ENCODE measurements at places on chromosomes 16 and 17.

GRCh38 chr16:67718668-67719047, 458 bp downstream of the GFOD2 start:
- DNase-seq: no peak

DNA sequence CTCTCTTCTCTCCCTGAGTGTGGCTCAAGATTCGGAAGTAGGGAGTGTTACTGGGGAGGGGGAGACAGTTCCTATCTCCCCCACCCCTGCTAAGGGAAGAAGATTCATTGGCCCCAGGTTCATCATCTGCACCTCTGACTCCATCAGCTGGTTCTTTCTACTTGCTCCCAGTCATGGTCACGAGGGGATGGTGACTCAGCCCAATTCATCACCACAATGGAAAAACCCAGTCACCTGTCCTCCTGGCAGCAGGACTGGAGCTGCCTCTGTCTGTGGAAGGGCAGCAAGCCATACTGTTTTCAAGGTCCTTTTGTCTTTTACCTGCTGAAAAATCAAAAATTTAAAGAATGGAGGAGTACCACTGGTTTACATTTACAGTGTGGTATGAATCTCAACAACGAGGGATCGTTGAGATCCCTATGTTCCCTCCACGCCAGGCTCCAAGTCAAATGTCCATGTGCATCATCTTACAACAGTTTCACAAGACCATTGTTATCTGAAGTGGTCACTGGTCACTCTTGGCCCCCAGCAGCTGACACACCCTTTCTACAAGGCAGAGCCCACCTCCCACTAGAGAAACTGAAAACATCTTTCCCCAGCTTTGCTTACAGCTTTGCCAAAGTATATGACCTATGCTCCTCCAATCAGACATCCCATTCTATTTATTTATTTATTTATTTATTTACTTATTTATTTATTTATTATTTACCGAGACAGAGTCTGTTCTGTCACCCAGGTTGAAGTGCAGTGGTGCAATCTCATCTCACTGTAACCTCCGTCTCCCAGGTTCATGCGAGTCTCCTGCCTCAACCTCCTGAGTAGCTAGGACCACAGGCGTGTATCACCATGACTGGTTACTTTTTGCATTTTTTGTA, 40.4 kb upstream of the NDRG4 start:
- DNase-seq: no peak

DNA sequence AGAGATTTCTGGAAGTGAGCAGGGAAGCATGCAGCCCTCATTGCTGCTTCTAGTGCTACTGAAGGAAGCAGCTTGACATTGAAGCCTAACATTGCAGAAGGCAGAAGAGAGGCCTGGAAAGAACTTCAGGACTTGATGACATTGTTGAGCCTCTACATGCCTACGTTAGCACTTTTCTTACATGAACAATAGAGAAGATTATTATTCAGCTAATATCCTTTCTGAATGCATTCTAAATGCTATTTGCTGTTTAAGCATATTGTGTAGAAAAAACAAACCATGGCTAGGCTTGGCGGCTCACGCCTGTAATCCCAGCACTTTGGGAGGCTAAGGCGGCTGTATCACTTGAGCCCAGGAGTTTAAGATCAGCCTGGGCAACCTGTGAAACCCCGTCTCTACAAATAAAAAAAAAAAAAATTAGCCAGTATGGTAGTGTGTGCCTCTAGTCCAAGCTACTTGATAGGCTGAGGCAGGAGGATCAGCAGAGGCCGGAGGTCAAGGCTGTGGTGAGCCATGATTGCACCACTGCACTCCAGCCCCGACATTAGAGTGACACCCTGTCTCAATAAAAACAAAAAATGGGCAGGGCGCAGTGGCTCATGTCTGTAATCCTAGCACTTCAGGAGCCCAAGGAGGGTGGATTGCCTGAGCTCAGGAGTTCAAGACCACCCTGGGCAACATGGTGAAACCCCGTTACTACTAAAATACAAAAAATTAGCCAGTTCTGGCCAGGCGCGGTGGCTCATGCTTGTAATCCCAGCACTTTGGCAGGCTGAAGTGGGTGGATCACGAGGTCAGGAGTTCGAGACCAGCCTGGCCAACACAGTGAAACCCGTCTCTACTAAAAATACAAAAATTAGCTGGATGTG, 2.2 kb upstream of the AURKB start:
- DNase-seq: no peak

GRCh38 chr16:48284772-48285409, 37.6 kb upstream of the ABCC11 start:
- DNase-seq: peak; percentile 5

GRCh38 chr16:54236773-54237172, 49.8 kb downstream of the IRX3 start:
- no peak for DNase-seq

- no peak for DNase-seq
Measured at GRCh38 chr17:76885894-76886290, 17.7 kb downstream of the MGAT5B start.

DNA sequence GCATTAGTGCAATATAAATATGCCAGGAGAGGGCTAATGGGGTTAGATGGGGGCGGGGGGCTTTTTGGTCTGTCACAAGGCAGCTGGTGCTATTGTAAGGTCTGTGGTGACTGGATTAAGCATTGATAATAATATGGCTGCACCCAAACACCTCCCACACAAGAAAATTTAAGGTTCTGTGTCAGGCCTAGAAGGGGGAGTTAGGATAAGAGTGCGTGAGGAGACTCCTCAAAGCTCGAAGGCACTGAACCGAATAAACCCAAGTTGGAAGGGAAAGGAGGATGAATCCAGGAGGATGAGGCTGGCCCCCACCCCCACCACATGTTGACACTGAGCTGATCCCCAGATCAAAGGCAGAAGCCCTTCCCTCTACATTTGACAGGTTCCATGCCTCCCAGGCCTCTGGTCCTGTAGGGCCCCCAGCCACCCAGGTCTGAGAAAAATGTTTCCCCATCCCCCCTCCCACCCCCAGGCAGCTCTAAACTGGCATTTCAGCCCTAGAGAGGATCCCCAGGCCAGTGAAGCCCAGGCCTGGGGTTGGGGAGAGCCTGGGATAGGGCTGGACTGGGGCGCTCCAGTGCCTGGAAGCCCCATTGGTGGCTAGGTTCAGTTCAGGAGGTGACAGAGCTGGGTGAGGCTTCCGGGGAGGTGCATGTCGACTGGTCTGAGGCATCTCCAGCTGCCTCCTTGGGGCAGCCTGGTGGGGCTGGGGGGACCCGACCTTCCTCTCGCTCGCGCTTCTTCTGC, 1.7 kb downstream of the HOXB1 start:
- DNase-seq: no peak

DNA sequence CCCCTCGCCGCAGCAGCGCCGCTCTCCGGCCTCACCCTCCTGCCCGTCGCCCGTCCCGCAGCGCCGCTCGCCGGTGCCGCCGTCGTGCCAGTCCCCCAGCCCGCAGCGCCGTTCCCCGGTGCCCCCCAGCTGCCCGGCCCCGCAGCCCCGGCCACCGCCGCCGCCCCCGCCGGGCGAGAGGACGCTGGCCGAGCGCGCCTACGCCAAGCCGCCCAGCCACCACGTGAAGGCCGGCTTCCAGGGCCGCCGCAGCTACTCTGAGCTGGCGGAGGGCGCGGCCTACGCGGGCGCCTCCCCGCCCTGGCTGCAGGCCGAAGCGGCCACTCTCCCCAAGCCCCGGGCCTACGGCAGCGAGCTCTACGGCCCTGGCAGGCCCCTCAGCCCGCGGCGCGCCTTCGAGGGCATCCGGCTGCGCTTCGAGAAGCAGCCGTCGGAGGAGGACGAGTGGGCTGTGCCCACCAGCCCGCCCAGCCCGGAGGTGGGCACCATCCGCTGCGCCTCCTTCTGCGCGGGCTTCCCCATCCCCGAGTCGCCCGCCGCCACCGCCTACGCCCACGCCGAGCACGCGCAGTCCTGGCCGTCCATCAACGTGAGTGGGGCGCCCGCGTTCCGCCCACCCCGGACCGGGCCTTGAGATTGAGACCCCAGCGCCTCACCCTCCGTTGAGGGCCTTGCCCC, 15.0 kb downstream of the TBKBP1 start:
- no peak for DNase-seq

GRCh38 chr17:56292578-56292977, 139.3 kb downstream of the ANKFN1 start:
- DNase-seq: no peak

DNA sequence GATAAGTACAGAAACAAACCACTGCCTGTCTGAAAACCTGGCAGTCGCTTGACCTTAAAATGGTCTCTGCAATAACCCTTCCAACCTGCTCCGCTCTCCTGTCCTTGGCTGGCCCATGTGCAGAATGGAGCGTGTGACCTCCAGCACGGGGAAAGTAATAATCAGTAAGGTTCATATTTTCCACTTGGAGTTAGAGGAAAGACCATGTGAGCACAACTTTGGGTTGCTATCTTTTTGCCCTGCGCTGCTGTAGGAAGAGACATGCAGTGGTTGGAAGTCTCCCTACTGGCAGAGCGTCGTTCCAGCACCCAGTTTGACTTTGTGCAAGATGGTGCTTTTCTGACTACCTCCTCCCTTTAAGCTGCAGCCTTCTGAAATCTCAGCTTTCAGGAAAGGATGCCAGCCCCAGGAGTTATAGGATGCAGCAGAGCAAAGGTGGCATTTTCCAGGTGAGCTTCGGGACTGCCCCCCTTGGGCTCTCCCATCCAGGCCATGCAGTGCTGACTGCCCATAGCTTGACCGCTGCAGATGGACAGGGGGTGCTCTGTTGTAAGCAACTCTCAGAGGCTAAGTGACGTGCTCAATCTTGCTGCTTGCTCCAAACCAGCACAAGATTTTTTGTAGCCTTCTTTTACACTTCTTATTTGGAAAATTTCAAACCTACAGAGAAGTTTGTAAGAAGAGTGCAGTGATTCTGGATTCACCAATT, 110.7 kb upstream of the NOL11 start:
- no peak for DNase-seq

DNA sequence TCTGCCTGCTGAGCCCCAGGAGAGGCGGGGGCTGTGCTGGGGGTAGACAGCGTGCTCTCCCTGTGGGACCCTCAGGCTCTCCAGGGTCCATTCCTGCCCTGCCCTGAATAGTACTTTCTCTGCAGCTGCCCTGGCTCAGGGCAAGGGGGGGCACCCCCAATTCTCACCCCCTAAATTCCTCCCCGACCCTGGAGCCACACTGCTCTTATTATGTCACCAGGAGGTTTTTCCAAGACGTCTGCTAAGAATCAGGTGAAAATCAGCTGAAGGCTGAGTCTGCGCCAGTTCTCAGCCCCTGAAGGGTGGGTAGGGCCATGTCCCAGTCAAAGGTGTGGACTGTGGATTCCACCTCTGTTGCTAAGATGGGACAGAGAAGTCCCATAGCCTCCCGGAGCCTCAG, 49.9 kb upstream of the MAP3K14 start:
- DNase-seq: no peak

- DNase-seq: no peak
Measured at GRCh38 chr16:55710466-55710865, 54.7 kb downstream of the SLC6A2 start.

GRCh38 chr17:1299552-1300370, 20.3 kb downstream of the TRARG1 start:
- DNase-seq: no peak

GRCh38 chr17:74270333-74270732, 3.7 kb upstream of the DNAI2 start:
- no peak for DNase-seq

- no peak for DNase-seq
Measured at GRCh38 chr17:1563786-1564613, 1.4 kb upstream of the PITPNA start.

- no peak for DNase-seq
Measured at GRCh38 chr17:43563600-43564594, 17.8 kb upstream of the ETV4 start.

DNA sequence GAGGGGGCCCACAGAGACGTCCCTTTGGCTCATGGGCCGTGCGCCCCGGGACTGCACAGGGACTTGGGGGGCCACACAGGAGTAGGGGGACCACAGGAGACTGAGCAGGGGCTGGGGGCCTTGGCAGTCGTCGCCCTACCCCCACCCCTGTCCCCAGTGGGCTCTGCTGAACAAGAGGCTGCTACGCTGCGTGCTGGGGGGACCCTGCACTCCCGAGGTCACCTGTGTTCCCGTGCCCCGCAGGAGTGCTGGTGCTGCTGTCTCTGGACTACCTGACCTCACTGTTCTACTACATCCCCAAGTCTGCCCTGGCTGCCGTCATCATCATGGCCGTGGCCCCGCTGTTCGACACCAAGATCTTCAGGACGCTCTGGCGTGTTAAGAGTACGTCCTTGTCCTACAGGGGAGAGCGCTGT, 14.4 kb upstream of the RNF213 start:
- no peak for DNase-seq

DNA sequence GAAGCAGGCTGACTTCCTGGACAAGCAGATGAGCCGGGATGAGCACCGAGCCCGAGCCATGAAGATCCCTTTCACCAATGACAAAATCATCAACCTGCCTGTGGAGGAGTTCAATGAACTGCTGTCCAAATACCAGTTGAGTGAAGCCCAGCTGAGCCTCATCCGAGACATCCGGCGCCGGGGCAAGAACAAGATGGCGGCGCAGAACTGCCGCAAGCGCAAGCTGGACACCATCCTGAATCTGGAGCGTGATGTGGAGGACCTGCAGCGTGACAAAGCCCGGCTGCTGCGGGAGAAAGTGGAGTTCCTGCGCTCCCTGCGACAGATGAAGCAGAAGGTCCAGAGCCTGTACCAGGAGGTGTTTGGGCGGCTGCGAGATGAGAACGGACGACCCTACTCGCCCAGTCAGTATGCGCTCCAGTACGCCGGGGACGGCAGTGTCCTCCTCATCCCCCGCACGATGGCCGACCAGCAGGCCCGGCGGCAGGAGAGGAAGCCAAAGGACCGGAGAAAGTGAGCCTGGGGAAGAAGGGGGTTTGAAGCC, 11.0 kb downstream of the NFE2L1 start:
- DNase-seq: no peak

DNA sequence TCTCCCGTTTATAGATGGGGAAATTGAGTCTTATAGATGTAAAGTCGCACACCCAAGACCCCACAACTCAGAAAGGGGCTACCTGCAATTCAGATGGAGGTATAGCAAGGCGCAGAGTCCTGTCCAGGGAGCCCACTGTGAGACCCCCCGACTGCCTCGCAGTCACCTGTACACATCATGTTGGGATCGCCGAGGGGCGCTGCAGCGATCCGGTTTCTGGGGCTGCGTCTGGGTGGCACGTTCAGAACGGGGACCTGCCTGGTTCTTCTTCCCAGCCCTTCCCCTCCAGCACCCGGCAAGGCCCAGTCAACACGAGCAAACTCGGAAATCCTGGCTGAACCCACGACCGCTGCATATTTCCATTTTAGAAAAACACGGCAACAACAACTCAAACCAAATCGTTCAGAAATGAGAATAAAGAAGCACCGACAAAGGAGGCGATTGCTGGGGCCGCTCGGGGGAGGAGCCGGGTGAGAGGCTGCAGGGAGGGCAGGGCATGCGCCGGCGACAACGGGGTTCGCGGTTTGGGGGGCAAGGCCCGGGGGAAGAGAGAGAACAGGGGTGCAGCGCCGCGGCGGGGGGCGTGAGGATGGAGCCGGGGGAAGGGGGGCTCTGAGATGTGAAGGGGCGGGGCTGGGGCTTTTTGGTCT, 643 bp downstream of the HSDL1 start:
- DNase-seq: peak; percentile 40

GRCh38 chr16:3606441-3606840, 5.0 kb downstream of the SLX4 start:
- DNase-seq: no peak

GRCh38 chr17:74429604-74430384, 2.1 kb upstream of the GPRC5C start:
- DNase-seq: no peak

All from Kasumi-1 (cell line).